ENCODE measurements at places on chromosomes 6 and 20.

DNA sequence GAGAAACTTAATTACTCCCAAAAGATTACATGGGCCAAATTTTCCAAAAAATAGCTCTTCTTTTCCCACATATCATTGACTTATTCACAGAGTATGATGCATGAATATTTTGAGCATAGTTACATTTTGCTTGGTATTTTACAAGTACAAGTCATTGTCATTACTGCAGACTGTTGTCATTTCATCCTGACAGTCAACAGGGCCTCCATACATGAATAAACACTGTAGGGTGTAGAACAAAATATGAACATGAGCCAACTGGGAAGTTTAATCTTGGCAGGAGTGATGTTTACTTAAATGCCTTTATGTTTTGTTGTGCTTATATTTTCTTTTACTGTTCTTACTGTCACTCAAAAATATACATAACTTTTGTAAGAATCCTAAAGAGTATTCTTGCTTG is 340.7 kb downstream of the ADGRB3 start:
- peak; percentile 11 for DNase-seq

DNA sequence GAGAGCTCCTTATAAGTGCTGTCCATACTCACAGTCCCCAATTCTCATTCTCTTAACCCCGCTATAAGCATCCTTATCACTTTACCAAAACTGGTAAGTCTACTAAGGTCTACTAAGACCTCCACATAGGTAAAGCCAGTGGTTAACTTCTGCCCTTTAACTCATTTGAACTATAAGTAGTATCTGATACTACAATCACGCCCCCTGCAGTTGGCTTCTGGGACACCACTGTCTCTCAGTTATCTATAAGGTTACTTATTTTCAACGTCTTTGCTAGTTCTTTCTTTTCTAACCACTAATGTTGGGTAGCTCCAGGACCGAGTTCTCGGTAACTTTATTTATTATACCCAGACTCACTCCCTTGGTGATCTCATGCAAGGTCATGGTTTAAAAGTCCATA is 142.6 kb downstream of the ARHGAP18 start:
- no peak for DNase-seq

DNA sequence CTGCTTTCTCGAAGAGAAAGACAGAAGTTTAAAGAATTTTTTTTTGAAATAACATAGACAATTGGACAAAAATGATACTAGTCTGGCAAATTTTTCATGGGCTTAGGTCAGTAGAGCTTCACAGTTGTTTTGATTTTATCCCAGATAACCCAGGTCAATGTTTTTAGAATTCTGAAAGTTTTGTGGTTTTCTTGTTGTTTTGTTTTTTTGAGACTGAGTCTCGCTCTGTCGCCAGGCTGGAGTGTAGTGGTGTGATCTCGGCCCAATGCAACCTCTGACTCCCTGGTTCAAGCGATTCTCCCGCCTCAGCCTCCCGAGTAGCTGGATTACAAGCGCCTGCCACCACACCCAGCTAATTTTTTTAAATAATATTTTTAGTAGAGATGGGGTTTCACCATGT is 22.8 kb downstream of the KIF13A start:
- no peak for DNase-seq

- DNase-seq = peak; percentile 83
These were observed 98.4 kb downstream of the FOXC1 start for GRCh38 chr6:1708122-1708521.

All from eye (tissue), 1 donor.